ENCODE measurements at places on chromosomes 16 and 17. TPM values are rescaled to one million over a fixed set of nuclear protein-coding genes. Genes with fewer than 3 reads are reported as not detected.

The KRTAP4-5 gene
- not detected for total RNA-seq

The TANGO6 gene
- 29.0 TPM for total RNA-seq

The KRTAP4-11 gene
- not detected for total RNA-seq

The CLEC18A gene
- 2.0 TPM for total RNA-seq

DNA sequence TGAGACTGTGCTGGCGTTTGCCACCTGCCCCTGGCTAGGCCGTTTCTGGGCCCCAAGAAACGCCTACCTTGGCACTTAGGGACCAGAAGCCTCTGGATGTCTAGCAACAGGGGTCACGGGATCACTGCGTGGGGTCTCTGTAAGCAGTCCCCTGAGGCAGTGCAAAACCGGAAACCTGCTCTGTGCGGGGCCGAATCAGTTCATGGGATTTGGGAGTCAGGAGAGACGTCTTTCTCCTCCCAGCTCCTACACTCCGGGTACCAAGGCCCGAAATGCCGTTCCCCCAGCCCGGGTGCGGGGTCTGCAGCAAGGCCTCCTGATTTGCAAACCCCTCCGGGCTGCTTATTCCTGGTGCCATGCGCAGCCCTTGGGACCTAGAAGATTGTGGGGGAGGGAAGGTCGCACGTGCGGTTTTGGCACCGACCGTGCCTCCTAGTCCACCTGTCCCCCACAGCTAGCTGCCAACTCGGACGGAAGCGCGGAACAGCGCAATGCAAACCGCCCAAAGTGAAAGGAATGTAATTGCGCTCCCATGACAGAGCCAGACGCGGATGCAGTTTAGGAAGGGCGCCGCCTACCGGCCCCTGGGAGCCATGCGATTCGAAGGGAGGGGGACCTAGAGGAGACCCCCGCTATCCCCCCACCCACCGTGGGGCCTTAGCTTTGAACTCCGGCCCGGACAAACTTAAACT, 6.5 kb downstream of the IRX5 start:
- DNase-seq: no peak

DNA sequence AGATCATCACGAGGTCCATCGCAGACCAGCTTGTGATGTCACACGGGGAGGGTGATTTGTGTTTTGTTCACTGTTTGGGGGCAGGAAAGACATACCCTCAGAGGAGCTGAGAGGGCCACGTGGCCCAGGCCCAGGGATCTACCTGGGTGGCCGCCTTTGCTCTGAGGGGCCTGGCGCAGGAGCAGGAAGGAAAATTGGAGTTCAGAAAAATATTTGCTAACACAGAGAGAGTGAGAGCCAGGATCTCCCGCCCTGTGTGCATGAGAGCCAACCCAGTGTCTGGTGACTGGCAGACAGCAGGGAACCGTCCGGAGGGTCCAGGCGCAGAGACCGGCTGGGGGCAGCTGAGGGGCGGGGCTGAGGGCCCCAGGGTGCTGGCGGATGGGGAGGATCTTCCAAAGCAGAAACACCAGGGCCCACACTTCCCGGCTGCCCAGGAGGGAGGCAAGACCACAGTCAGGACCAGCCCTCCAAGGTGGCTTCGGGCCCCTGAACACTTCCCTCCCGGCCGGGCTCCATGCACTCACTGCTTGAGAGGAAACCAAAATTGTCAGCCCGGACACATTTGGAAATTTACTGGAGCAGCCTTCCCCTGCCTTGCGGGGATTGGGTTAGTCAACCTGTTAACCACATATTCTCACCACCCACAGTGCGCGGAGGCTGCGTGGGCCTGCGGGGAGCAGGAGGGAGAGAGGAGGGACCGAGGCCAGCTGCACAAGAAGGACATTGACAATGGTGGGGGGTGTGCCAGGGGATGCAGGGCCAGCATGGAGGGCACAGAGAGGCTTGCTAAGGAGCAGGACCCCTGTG, 52.6 kb downstream of the RBFOX3 start:
- no peak for DNase-seq

DNA sequence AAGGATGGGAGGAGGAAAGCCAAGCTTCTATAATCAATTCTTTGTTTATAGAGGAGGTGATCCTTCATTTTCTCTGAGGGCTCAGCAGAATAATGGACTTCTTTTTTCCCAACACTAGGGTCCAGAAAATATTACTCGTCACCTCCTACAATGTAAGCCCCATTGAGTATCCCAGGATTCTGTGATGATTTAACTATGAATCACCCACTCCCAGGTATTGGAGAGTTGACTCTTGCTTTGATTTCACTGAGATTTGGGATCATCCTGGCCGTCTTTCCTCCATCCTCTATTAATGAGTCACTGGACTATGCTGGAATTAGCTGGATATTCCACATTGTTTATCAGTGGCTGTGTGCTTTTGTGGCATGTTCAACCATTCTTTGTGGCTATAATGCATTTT, 452.0 kb downstream of the NPIPA7 start:
- no peak for DNase-seq

- DNase-seq: peak; percentile 56
Measured at GRCh38 chr17:58249270-58250133, 11.1 kb downstream of the LPO start.

- no peak for DNase-seq
Measured at GRCh38 chr16:35410438-35410837, 1951.0 kb downstream of the TP53TG3F start.

- no peak for DNase-seq
Measured at GRCh38 chr16:86647561-86647960, 69.2 kb downstream of the FOXL1 start.

DNA sequence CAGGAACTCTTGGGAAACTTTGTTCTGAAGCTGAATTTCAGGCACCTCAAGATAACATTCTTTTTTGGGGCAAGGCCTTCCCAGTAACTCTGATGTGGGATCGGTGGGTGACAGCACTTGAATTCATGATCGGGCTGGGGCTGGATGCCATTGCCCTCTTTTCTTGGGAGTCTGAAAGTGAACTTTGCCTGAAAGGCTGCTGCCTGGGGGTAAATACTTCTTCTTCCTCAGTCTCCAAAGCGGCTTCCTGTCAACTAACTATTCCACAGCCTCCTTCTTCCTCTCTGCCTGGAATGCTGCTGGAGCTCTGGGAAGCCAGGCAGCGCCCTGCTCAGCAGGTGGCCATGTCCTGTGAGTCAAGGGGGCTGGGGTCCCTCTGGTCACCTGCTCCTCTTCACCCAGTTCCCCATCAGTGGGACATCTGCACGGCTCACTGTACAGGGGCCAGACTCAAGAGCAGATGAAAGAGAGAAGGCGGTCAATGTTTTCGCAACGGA, 79.5 kb downstream of the WIPI1 start:
- no peak for DNase-seq

- no peak for DNase-seq
Measured at GRCh38 chr16:31484491-31485171, 1.7 kb downstream of the SLC5A2 start.

GRCh38 chr16:1439058-1439698, 5.2 kb downstream of the CCDC154 start:
- no peak for DNase-seq

All from T-cell (primary cell).